ENCODE measurements at places on chromosomes 6 and 20.

GRCh38 chr20:57659517-57660180 lies 39.4 kb upstream of the ZBP1 start:
- DNase-seq: peak; percentile 53

DNA sequence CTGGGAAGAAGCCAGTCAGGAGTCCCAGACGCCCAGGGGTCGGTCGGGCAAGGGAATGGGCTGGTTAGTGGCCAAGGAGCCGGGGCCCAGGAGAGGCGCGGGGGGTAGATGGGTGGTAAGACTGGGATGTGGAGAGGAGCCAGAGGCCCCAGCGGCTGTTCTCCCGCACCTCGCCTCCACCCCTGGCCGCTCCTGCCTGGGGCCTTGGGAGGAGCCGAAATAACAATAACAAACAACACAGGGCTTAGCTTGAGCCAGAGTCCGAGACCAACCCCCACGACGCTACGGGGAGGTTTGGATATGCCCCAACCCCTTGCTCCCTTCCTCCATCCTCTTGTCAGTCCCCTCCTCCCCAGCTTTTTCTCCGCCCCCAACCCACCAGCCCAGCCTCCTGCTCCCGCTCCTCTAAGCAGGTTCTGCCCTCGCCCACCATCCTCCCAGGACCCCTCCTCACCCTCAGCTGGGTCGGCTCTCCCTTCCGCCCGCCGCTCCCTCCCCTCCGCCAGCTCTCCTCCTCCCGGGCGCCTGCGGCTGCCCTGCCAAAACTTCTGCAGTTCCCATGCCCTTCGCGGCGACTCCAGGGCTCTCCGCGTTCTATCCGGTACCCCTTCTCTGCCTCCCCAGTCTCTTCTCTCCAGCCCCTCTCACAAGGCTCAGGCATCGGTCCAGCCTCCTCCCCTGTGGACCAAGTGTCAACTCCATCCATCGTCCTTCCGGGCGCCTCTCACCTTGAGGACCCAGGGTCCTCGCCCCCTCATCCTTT lies 1.1 kb downstream of the RNF39 start:
- DNase-seq: no peak

GRCh38 chr6:48757661-48758060 lies 646.7 kb upstream of the PTCHD4 start:
- no peak for DNase-seq

GRCh38 chr20:2140561-2140960 lies 38.9 kb downstream of the STK35 start:
- no peak for DNase-seq

- DNase-seq: no peak
Measured at GRCh38 chr6:99743647-99744046, 137.0 kb downstream of the PRDM13 start.

- no peak for DNase-seq
Measured at GRCh38 chr6:22237526-22237925, 59.3 kb downstream of the PRL start.

DNA sequence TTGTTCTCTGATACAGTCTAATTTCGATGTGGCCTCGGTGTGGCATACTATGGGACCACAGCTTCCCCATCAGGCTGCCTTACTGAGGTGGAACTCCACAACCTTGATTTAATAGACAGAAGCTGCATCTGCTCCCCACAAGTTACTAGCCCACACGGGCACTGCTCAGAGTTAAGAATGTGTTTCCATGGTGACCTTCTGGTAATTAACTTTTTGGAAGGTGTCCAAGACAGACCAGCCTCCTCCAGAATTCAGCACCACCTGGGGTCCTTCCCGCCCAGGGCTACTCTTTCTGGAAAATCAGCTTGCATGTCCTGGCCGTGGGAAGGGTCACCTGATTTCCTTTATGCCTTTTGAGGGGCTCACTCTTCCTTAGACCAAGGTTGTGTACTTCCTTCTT lies 48.7 kb upstream of the CDH4 start:
- no peak for DNase-seq

DNA sequence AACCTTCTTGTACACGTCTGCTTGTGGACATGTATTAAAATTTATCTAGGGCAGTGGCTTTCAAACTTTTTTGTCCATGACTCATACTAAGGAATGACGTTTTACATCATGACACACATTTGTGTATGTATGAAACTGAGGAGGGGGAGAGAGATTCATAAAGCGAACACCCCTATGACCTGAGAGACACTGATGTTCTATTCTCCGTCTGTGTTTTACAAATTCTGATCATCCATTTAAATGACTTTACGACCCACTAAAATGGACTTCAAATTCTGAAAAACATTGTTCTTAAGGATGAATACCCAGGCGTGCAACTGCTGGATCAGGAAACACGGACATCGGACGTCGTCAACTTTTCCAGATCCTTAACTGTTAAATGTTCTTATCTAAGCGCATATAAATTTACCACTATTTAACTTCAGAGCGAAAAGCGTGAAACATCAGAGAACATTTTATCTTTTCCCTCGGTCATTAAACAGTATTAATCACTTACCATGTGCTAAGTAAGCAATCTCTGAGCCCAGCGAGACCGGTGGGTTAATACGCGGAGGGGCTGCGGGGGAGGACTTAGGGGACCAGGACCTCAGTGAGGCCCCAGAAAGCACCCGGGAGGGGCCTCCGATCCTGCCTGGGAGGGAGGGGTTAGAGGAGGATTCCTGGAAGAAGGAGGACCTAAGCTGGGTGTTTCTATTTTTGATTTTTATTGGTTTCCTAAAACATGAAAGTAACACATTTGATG lies 1.2 kb downstream of the PLAGL1 start:
- DNase-seq: no peak

- DNase-seq: no peak
Measured at GRCh38 chr6:36101691-36102090, 28.6 kb upstream of the MAPK13 start.

- DNase-seq: no peak
Measured at GRCh38 chr6:17341117-17341805, 52.1 kb upstream of the CAP2 start.

GRCh38 chr6:142537612-142538478 lies 236.0 kb downstream of the ADGRG6 start:
- no peak for DNase-seq

DNA sequence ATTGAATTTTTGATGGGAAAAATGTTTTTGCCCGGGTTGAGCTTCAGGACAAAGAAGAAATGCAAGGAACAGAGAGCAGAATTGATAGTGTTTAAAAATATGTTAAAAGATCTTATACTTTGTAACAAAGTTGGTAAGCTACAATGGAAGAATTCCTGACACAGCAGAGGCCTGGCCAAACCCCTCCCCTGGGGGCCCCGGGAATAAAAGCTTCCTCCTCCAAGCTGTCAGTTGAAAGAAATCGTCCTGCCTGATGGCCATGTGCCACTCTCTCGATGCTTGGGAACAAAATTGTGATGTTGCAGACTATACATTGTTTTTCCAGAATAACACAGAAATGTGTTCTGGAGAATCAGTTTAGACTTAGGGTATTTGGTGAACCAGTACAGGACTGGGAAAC lies 14.2 kb upstream of the TOX2 start:
- no peak for DNase-seq

DNA sequence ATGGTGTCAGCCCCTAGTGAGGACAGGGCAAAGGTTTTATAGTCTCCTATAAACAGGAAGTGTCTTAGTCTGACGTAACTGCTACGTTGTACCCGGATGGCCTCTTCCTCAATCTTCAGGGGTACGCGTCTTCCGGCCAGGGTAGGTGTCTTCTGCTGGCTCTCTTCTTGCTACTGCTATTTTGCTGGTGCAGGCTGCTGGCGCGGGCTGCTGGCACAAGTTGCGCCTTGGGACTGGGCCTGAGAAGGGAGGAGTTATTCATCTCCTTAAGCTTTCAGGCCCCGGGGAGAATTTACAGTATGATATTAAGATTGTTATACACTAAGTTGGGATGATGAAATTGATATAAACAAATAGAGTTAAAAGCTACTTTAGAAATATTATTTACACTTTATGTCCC lies 74.4 kb downstream of the HDGFL1 start:
- no peak for DNase-seq

- no peak for DNase-seq
Measured at GRCh38 chr6:137665342-137665934, 171.2 kb upstream of the OLIG3 start.

GRCh38 chr6:44332585-44332984 lies 9.9 kb upstream of the SPATS1 start:
- no peak for DNase-seq

GRCh38 chr6:74932232-74932888 lies 273.5 kb downstream of the COL12A1 start:
- DNase-seq: no peak

- no peak for DNase-seq
Measured at GRCh38 chr6:37251211-37251780, 6.3 kb upstream of the TBC1D22B start.

- no peak for DNase-seq
Measured at GRCh38 chr6:148924226-148925012, 177.6 kb downstream of the UST start.

- no peak for DNase-seq
Measured at GRCh38 chr20:59765599-59766177, 161.3 kb downstream of the PHACTR3 start.

GRCh38 chr6:154514481-154514880 lies 4.0 kb upstream of the CNKSR3 start:
- no peak for DNase-seq

DNA sequence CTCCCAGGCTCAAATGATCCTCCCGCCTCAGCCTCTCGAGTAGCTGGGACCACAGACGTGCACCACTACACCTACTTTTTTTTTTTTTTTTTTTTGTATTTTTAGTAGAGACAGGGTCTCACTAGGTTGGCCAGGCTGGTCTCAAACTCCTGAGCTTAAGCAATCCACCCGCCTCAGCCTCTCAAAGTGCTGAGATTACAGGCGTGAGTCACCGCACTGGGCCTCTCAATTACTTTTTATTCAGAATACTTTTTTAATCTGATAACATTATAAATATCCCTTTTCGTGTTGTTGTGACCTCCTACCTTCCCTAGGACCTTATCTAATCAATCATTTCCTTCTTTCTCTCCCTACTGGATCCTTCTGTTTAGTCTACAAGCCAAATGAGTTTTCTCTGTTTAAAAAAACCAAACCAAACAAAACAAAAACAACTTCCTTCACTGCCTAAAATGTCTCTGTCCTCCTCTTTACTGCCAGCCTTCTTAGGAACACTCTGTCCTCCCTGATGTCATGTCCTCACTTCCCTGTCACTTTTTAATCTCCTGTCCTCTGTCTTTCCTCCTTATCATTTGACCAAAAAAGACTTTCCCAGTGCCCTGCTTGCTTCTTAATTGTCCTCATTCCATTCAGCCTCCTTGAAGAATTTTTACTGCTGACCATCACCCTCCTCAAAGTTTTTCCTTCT lies 85.0 kb downstream of the CAP2 start:
- DNase-seq: no peak

- DNase-seq: no peak
Measured at GRCh38 chr6:150895928-150896632, 30.6 kb downstream of the MTHFD1L start.

GRCh38 chr6:129163551-129163950 lies 280.6 kb downstream of the LAMA2 start:
- DNase-seq: no peak

GRCh38 chr6:37027036-37027720 lies 21.7 kb downstream of the FGD2 start:
- DNase-seq: no peak

DNA sequence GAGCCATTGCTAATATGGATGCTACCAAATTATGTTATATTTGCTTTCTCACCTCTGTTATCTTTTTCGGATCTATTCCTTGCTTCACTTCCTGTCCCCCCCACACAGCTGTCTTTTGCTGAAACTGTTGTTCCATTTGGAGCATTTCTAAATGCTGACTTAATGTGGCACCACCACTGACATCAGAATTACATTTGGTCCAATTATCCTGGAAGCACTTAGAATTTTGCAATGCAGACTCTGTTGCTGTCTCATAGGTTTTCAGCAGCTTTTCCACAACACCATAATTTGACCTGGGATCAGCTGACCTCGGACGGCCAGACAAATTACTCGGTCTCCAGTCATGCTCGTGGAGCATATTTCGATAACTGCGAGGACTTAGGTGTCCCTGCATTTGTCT lies 12.8 kb downstream of the KIAA0408 start:
- no peak for DNase-seq

DNA sequence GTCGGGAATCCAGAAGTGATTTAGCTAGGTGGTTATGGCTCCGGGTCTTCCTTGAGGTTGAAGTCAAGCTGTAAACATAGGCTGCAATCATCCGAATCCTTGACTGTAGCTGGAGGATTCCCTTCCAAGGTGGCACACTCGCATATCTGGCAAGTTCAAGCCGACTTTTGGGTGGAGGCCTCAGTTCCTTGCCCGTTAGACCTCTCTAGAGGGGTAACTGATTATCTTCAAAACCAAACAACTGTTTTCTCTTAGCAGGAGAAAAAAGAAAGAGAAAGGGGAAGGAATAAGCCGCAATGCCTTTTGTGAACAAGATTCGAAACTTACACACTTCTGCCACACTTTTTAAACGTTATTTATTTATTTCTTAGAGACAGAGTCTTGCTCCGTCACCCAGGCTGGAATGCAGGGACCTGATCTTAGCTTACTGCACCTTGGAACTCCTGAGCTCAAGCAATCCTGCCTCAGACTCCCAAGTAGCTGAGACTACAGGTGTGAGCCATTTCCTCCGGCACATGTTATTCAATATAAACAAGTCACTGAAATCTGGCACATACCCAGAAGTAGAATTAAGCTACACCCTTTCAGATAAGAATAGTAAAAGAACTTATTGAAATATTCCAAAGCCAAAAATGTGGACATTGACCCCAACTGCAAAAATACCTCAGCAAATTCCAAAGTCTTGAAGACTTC lies 76.3 kb downstream of the HFE start:
- no peak for DNase-seq

DNA sequence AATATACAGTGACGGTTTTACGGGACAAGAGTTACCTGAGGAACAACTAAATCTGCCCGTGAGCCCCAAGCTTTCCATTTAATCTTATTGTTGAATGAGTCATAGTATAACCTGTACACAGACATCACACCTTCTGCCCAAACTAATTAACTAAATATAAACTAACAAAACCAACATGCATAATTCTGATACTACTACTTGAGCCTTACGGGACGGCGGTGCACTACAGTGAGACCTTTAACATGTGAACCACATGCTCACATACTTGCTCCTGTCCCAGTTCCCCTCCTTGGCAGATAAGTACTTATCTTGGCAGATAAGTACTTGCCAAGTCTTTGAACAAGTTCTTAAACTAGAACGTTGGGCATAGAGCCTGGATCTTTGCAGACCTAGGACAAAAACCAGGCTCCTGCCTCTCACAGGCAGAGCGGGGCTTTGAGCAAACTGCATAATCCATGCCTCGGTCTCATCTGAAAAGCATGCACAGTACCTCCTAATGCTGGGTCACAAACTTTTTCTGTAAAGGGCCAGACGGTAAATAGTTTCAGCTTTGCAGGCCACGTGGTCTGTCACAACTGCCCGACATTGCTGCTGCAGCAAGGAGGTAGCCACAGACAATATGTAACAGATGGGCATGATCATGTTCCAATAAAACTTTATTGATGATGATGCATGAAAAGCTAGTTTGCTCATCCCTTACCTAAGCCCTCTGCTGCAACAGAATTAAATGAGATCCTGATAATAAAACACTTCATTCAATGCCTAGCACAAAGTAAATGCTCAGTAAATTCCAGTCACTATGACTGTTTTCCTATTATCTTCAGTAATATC lies 23.0 kb downstream of the ZNF217 start:
- peak; percentile 47 for DNase-seq

Data from activated CD8-positive, alpha-beta memory T cell treated with anti-CD3 and anti-CD28 coated beads for 24 hours (primary cell).